ENCODE measurements at places on chromosomes 4 and X.

DNA sequence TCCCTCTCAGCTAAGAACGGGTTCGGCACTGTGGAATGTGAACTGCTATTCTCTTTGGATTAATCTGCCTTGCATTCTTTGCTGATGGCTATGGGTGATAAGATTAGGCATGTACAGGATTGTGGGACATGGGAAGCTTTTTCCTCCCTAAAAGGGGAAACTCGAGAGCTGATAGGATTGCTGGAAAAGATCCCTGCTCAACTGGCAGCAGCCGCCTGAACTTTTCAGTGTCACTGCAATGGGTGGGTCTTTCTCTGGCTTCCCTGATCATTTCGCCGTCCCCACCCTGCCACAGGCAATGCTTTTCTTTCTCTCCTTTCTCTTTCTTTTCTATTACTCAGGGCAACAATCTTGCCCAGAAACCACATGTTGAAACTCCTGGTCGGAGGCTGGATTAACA is 20.5 kb downstream of the PAGE2 start:
- DNase-seq, result no peak

DNA sequence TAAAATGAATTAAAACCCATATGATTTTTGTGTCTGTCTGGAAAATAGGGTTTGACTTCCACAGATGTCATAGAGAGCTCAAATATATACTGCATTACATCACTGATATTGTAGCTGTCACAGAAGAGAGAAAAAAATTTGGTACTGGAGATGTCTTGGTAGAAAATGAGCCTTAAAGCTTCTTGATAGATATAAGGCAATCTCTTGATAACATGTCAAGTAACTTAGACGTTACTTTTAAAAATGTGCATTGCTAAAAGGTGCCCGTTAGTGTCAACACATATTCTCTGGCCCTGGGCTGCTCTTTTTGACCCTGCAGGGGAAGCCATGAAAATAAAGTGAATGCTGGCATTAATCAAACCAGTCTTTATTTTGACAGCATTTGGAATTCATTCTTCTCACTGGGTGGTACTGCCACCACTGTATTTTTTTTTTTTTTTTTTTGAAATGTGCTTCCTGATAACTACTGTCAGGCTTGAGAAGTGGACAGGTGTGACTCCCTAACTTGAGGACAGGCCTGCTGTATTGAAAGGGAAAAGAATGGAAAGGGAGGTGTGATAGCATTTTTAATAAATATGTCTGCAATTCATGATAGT is 53.0 kb upstream of the RAPGEF2 start:
- no peak for DNase-seq

DNA sequence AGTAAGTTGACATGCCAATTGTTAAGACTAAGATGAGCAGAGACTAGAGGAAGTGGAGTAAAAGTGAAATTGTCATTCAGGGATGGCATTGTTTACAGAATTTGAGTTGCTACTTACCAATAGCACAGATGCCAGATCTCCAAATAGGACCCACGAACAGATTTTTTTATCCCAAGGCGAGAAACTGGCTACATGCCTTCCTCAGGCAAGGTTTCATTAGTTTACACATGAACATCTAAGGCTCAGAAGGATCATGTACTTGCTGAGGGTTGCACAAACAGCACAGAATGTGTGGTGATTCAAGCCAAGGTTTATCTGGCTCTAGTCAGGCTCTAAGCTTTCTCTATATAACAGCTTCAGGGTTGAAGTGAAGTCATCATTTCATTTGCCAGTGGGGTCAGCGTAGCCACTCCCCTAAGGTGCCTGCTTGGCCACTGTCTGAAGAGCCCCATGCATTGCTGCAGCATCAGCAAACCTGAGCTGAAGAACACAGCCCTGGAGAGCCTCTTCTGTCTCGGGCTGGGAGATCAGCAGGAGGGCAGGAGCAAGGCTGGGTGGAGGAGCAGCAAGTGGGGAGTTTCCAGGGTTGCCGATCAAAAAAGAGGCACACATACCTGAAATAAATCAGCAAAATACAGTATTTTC is 193.0 kb upstream of the LCORL start:
- no peak for DNase-seq

GRCh38 chr4:10080589-10081217 is 35.9 kb downstream of the WDR1 start:
- DNase-seq, result no peak

- no peak for DNase-seq
These were observed 11.4 kb upstream of the KLHL5 start for GRCh38 chr4:39050590-39050989.

DNA sequence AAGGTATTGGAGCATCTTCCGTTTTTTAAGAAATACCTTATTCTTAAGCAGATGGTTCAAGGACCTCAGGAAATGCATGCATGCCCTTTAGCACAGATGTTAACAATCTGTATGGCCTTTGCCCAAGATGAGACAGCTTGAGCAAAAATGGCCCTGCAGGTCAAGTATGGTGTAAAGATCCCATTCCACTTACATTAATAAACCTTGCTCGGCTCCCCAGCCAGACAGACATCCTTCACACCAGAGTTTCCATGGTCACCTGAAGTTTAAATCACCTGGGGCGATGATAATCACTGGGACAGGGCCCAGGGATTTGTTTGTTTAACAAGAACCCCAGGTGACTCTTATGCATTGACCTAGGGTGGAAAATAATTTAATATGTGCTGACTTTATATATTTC is 287.0 kb upstream of the NOCT start:
- no peak for DNase-seq

GRCh38 chrX:64230123-64230970 is at the start of gene ASB12:
ASB12 (minus strand) TSS chrX:64230607; CDS start chrX:64225650, 4,957 bp downstream.
- DNase-seq, result no peak
